ENCODE measurements at places on chromosomes 2 and 18.
A peak's percentile ranks its signal among the peaks of the same experiment; 100 is the strongest.

GRCh38 chr2:64115808-64116598 lies 28.2 kb downstream of the PELI1 start:
- DNase-seq = no peak

DNA sequence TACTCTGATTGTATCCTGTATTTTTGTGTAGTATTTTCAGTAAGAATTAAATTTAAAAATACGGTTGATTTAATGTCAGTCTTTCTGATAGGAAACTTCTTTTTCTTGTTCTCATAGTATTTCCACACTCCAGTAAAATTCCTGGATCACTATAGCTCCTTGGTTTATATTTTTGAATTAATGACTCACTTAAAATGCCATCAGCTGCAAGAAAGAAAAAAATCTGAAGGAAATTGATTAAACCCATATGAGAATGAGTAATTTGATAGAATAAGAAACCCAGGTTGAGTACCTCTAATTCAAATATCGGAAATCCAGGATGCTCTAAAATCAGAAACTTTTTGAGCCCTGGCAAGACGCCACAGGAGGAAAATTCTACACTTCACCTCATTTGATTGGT lies 186.8 kb upstream of the RND3 start:
- no peak for DNase-seq

GRCh38 chr2:46690825-46691224 lies 211.5 kb downstream of the TMEM247 start:
- no peak for DNase-seq

DNA sequence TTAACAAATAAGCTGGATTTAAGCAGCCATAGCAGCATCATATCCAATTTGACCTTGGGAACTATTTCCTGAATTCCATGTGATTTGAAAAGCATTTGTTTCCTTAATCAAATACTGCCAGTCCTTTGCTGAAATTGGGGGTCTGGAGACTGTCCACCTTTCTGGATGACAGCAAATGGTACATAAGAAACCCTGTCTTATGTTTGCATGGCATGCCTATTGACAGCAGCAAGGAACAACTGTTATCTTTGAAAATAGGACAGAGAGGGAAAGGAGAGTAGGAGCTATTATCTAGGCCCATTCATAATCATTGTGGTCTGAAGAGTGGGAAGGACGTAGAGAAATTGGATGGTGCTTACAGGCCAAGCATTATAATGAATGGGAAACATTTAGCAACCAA lies 129.2 kb upstream of the CTNNA2 start:
- DNase-seq = no peak

DNA sequence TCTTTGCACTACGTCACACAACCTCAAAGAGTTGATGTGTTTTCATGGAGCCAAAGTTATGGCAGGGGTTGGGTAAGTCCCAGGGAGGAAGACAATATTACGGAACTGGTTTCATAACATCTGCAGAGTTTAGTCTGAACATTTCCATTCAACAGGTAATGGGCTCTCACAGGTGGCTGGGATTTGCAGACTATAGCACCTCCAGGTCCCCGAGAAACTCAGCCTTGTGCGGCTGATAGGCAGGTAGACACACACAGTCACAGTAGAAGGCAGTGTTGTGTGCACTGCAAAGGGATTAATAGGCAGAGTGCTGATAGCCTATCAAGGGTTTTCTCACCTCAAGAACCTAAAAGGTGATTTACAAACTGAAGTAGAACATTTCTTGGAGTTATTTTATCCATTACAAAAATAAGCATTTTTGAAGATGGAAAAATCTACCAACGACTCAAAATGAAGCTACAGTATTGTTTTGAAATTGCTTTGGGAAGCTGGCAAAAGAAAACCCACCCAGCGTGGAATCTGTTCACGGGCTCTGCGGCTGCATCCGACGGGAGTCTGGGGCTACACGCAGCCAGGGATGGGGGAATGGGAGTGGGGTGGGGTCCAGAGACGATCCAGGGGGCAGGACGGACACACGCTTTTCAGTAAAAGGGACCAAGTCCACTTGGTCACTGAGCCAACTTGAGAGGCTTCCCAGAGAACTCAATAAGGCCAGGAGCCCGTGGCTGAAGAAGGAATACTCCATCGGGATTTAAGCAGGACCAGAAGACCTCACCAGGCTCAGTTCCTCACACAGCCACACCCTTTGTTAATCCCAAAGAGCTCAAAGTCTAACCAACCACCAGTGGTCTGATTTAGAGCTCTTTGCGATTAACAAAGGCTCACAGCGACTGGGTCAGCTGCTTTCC lies 82.9 kb downstream of the CHRNA1 start:
- DNase-seq = no peak

DNA sequence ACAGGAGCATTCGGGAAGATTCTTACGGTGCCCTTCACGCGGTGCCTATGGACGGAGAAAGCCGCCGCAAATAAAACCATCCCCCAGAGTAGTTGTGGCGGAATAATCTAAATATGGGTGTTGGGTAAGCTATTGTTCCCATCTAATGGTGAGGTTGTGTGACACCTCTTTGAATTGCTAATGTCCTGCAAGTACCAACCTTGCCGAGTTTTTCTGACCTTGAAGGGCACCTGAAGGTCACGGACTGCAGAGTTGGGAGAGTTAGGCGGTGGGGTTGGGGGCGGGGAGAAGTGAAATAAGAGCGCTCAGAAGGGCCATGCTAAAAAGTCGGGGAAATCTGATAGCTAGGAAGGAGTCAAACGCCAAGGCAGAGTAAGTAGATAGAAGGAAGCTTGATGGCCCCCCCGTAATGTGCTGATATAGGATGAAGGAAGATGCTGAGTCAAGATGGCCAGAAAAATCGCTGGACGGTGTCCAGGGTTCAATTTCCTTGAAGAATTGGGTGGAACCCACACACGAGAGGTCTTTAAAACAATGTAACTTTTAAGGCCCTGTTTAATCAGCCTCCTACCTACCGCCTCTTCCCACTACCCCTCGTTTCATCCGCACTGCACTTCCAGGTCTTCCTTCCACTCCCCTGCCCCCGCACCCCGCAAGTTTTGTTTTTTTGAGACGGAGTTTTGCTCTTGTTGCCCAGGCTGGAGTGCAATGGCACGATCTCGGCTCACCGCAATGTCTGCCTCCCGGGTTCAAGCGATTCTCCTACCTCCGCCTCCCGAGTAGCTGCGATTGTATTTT lies 600 bp downstream of the KATNAL2 start:
- DNase-seq = peak; percentile 20

DNA sequence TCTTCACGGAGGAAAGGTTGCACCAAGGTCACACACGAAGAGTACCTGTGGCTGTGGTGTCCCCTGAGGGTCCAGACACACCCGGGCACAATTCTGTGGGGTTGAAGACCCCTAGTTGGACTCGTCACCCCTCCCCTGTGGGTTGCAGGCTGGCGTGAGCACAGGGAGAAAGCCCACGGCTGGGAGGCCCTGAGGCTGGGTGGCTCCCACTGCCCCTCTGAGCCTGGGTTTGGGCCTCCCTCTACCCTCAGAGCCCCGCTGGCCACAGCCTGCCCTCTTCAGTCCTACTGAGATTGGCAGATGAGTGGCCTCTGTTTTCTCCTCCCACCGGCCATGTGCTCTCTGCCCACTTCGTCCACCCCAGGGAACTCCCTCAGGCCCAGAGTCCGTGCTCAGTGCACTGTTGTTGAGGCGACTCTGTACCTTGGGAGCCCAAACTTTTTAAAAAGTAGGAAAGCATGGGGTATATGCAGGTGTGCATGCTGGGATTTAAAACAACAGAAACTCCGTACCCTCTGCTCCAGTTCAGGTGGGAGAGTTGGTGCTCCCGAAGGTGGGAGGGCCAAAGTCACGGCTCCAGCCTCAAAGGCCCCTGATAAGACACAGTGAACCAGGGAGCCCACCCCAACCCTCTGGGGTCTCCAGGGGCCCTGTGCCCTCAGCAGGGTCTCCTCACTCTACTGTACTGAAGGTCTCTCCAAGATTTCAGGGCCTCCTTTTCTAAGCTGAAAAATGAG lies 19.1 kb downstream of the RAMP1 start:
- DNase-seq = no peak

GRCh38 chr18:8962192-8962779 lies 140.2 kb upstream of the NDUFV2 start:
- no peak for DNase-seq

DNA sequence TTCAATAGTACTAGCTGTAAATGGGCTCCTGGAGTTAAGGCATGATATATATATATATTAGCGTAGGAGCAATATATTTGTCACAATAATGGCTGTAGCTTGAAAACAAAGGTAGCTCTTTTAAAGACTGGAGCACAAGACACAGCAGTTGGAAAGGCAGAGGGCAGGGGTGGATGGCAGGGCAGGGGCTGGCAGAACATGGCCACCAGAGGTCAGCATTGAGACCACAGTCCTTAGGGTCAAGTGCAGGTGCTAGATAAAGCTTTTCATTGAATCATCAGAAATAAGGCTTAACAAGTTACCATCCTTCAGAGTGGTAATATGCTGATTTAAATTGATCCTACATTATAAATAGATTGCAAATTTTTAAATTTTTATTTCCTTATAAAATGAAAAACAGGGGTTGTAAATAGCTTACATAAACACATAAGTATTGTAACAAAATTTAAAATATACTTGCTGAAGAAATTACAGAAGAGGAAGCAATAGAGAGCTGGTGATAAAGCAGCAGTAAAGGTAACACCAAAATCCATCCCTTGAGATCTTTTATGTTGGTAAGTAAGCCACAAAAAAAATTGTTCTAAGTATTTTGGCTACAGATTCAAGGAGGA lies 161.2 kb upstream of the PIEZO2 start:
- peak; percentile 20 for DNase-seq

- DNase-seq = no peak
Observed at GRCh38 chr18:3773303-3773702, 323.3 kb downstream of the TGIF1 start.

- DNase-seq = no peak
Observed at GRCh38 chr2:30683236-30683956, 123.8 kb downstream of the CAPN13 start.

- DNase-seq = no peak
Observed at GRCh38 chr2:112869258-112869842, 32.8 kb upstream of the IL1B start.

- peak; percentile 37 for DNase-seq
Observed at GRCh38 chr2:112004253-112004645, 50.8 kb upstream of the TMEM87B start.

DNA sequence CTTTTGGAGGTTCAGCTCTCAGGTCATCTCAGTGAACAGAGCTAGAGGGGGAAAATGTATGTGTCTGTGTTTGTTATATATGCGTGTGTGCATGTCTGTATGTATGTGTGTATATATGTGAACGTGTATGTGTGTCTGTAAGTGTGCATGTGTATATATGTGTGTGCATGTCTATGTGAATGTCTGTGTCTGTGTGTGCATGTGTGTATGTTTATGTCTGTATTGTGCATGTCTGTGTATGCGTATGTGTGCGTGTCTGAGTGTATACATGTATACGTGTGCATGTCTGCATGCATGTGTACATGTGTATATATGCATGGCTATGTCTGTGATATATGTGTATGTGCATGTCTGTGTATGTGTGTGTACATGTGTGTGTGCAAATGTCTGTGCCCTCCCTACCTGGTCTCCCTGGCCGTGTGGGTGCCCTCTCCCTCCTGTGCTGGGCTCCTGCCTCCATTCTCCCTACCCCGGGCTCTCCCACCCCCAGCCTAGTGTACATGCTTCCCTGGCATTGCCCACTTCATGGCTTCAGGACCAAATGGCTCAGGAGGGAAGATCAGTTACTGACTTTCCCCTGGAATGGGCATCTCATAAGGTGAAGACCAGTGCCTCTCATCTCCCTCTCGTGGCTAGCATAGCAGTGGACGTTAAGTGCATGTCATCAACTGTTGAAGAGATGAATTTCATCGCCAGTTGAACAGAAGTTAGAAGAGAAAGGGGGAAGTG lies 49.9 kb downstream of the TRAF3IP1 start:
- DNase-seq = no peak

GRCh38 chr18:65527879-65528633 lies 222.8 kb upstream of the CDH7 start:
- DNase-seq = no peak

GRCh38 chr2:240427729-240428128 lies 7.7 kb upstream of the GPC1 start:
- no peak for DNase-seq

DNA sequence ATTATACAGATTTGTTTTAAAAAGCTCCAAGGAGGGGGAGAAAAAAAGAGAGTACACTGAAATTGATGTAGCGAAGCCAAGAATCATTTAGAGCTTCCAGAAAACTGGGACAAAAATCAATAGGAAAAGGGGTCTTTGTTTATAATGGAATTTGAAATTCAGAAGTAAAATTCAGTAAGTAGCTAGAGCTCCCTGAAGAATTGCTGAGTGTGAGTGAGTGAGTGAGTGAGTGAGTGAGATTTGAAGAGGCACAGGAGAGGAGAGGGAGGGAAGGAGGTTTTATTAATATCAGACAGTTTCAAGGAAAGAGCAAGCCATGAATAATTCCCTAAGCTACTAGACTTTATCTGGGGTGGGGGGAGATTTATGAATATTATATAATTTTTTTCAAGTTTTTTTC lies 60.7 kb upstream of the ARHGAP28 start:
- no peak for DNase-seq

GRCh38 chr2:156532989-156533388 lies 96.8 kb downstream of the GPD2 start:
- no peak for DNase-seq

DNA sequence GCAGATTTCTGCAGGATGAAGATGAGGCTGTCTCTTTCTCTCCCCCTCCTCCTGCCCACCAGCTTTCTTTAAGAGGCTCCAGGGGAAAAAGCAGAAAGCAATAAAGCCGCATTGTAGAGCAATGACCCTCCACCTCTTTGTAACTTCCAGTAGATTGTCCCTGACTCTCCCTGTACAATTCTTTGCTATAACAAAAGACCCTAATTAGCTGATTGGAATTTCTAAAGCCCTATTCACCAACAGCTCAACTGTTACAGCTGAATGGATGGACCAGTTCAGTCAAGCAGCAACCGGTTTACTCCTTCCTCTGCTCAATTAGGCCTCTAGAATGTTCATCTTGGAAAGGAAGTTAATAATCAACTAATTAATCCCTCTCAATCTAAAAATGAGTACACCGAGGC lies 301.0 kb downstream of the STK39 start:
- no peak for DNase-seq

GRCh38 chr2:8551622-8552074 lies 130.2 kb upstream of the ID2 start:
- DNase-seq = peak; percentile 56

DNA sequence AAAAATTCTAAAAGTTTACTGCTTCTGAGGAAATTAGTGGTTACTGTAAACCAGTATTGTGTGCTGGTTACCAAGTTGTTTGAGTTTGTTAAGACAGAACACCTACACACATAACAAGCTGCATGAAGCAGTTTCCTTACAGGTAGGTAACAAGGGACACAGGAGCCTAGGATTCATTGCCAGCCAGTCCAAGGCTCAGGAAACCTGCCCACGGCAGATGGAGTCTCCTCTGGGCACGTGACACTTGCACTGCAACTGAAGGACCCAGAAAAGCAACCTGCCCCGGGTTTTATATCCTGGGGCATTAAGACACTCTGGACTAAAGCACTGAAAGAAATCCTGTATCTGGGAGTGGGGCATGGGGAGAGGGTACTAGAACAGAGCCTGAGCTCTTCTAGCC lies 639.3 kb downstream of the ADCYAP1 start:
- DNase-seq = no peak

DNA sequence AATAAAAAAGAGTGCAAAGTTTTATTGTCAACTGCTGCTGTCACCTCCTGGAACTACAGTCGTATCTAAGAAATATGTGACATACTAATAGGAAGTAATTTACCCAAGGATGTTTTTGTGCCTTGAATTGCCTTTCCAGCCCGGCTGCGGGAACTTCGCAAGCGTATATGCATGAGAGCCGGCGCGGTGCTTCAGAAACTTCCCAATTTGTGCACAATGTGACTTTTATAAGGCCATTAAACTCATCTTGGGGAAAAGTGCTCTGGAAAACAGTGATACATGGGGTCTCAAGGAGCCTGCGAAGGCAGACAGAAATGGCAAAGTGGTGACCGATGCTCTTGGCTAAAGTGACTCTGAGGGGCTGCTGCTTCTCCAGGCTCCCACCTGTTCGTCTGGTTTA lies 41.7 kb upstream of the CELF4 start:
- no peak for DNase-seq
